ENCODE measurements at places on chromosomes 5 and 9.

- no peak for DNase-seq
These were observed 15.0 kb upstream of the TIFAB start for GRCh38 chr5:135467051-135467625.

GRCh38 chr9:106082621-106083020 is 388.3 kb downstream of the TMEM38B start:
- DNase-seq: no peak

- peak; percentile 49 for DNase-seq
These were observed 47.7 kb upstream of the GLRX start for GRCh38 chr5:95870105-95870672.

DNA sequence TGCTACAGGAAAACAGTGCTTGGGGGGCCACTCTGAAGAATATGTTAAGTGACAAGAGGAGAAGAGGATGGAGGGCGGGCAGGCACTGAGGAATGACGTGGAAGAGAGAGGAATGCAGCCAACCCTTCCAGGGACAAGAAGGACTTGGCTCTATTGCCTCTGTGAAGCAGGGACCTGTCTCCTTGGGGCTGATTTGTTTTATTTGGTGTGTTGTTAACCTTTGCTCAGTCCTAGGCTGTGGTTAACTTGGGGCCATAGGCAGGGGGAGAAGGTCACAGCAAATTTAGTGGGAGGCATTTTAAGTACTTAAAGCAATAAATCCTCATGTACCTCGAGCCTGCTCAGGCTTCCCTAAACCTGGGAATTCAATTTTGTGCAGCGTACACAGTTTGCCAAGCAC is 39.9 kb downstream of the KIF4B start:
- no peak for DNase-seq

GRCh38 chr5:98614341-98614740 is 159.1 kb upstream of the RGMB start:
- no peak for DNase-seq

GRCh38 chr9:106771608-106772007 is 91.4 kb upstream of the ZNF462 start:
- no peak for DNase-seq

DNA sequence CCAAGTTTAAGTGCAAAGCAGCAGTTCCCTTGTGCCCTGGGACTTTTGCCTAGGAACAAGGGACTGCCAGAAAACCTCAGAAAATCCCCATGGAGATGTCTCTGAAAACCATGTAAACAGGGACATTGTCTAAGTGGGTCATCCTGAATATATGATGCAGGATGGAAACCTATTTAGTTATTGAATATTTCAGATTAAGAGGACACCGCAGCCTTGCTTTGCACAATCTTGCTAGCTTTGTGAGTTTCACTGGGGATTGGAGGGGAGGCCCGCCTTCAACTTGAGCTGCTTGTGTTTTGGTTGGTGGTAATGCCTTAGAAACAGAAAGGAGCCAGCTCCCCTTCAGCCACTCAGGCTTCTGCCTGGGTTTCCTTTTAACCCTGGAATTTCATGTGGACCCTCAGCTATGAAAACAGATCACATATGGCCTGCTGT is 112.8 kb downstream of the C9orf152 start:
- no peak for DNase-seq

Data from activated T-cell treated with anti-CD3 and anti-CD28 coated beads for 48 hours (primary cell).